ENCODE measurements at places on chromosomes 16 and 17.

- DNase-seq, result no peak
These were observed 365.3 kb upstream of the CCL2 start for GRCh38 chr17:33889766-33890165.

DNA sequence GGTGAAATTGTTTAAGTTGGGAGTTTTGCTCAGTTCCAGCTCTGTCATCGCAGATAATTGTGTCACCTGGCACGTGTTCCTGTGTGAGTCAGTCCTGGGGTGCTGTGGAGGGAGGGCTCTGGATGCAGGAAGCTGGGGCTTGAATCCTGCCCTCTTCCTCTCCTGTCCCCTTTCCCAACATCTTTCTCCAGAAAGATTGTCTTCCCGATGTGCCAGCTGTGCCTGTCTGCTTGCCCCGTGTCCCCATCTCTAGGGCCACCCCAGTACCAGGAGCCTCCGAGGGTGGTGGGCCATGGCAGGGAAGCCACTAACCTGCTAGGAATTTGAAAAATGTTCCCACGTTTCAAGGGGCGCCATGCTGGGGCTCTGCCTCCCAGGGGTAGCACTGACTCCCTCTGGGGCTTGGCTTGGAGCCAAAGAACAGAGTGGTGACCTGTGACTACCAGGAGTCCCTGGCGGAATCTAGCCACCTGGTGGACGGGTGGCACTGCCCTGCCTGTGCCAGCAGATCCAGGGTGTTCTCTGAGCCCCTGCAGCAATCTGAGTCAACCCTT is 198.1 kb downstream of the ENGASE start:
- DNase-seq, result no peak

DNA sequence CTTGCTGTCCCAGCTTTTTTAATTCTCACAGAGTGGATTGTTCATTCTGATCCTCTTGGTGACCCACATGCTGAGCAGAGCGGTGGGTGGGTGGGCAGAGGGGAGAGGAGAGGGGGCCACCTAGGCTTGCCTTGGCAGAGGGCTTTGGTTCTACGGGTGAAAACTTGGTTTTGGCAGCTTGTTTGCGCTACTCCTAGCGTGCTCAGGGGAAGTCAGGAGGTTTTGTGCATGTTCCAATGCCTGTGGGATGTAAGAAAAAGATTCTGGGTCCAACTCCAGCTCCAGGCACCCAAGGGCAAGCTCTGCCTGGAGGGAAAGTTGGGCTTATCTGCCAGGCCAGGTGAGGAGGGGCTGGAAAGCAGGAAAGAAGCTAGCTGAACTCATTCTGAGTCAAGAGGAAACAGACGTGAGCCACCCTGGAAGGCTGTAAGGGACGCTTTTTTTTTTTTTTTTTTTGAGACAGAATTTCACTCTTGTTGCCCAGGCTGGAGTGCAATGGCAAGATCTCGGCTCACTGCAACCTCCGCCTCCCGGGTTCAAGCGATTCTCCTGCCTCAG is 169.1 kb downstream of the WSCD1 start:
- DNase-seq, result no peak

- no peak for DNase-seq
These were observed 6.3 kb downstream of the OSBPL7 start for GRCh38 chr17:47815106-47815918.

GRCh38 chr16:88692861-88693260 is 6.6 kb upstream of the SNAI3 start:
- no peak for DNase-seq

- no peak for DNase-seq
These were observed 15.3 kb upstream of the TNS4 start for GRCh38 chr17:40516581-40517285.

DNA sequence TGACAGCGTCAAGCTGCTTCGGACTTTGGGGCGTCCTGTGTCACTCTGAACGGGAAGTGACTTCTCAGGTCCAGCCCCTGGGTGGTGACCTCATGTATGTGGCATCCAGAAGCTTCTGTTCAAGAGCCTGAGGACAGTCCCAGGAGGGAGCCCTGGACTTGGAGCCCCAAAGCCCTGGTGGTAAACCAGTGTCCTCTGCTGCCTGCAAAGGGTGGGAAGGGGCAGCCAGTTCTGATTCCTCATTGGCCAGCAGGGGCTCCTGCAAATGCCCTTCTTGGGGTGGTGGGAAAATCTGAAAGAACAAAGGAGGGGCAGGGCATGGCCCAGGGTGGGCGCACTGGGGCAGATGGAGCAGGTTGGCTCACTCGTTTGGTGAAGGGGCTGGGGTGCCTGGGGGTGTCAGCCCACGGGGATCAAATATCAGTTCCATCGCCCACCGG is 1.6 kb downstream of the OSGIN1 start:
- DNase-seq, result peak; percentile 61

DNA sequence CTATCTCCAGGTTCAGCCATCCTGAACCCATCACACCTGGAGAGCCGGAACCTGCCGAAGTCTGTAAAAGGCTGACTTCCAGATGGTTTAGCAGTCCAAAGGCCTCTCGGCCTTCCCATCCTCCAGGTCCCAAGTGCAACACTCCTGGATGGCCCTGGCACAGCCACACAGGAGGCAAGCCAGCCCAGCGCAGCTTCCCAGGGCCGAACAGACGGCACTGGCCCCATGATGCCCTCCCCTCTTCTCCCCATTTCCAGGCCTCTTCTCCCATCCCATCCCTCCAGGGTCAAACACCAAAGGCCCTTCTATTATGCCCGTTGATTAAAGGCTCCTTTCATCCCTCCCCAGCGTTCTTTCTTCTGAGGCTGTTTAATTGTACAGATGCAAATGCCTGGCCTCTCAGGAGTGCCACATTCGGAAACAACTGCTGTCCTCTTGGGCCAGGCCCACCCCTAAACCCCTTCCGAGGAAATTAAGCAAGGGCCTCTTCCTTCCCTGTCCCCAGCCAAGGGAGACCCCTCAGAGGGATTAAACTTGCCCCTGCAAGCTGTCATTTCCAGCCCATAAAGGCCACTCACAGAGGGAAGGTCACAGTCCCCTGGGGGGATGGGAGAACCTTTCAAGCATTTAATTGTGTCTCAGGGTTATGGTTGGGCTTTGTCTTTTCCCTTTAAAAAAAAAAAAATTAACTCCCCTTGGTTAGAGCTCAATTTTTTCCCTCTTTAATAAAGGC is 30.8 kb downstream of the AXIN2 start:
- no peak for DNase-seq

DNA sequence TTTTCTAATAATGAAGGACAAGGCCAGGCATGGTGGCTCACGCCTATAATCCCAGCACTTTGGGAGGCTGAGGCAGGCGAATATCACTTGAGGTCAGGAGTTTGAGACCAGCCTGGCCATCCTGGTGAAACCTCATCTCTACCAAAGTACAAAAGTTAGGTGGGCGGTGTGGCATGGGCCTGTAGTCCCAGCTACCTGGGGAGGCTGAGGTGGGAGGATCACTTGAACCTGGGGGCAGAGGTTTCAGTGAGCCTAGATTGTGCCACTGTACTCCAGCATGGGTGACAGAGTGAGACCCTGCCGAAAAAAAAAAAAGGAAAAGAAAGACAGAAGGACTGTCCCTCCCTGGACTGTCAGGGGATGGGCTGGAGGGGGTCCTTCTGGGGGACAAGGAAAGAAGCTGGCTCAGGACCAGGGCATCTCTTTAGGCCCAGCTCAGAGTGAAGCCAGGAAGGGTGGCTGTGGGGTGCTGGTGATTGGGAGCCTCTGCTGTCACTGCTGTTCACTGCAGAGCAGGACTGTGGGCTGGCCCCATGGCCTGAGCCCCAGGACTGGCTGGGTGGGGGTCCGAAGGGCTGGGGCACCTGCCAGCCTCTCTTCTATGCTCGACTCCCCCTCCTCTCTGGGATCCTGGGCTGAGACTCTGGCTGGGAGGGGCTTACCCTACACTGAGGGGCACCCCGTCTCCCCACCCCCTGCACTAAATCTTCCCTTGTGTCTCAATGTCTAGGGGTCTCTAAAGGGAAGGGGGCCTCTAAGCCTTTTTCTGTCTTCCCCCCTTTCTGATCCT is 909 bp upstream of the ARHGAP23 start:
- DNase-seq, result no peak

GRCh38 chr17:8869114-8869815 is 1.8 kb upstream of the PIK3R6 start:
- no peak for DNase-seq

GRCh38 chr16:83966153-83966696 is 1.8 kb upstream of the NECAB2 start:
- DNase-seq, result no peak

DNA sequence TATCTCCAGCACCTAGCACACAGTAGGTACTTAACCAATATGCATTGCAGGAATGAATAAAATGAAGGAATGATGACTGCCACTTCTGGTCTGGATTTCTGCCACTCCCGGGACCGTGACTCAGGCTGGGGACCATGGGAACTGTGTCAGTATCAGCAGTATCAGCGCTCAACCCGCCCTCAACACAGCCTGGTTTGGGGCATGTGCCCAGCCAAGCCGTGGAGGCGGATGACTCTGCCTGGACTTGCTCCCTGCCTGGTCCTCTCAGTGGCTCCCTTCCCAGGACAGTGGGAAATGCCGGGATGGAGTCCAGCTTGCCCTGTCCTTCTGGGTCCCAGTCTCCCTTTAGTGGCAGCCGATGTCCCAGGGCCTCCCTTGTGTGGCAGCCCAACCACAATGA is 55.1 kb downstream of the SRCIN1 start:
- DNase-seq, result peak; percentile 57

DNA sequence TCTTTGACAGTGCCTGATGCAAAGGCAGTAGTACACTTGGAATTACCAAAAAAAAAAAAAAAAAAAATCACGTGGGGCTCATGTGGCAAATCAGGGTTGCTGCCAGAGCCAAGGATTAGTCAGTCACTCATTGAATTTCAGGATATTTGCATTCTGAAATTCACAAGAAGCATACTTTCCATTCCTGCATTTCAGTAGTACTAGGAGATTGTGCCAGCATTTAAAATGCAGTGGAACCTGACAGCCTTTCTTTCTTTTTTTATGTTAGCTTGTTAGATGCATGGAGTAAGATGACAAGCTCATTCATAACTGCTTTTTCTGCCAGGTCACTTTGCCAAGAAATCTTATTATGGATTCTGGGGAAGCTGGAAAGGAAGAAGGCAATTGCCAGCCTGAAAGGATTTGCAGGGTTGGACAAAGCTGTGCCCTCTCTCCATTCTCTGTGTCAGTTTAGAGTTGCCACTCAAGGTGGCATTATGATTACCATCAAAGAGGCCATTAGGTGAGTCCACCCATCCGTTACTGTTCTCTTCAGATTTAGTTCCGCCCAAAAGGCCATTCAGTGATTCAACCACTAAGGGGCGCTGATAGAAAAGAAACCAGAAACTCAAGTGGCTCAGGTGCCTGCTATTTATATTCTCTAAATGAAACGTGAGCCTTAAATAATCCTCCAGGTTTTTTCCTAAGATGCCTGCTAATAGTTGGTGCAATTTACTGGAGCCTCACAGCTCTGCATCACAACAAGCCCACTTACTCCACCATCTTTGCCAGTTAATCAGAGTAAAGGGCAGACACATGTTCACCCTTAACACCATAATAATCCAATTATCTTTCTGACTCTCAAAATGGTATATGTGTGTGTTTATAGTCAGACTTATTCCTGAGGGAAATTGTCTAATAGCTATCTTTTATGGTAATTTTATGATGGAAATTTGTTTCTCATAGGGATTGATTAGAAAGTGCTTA is 59.0 kb downstream of the TANGO6 start:
- DNase-seq, result peak; percentile 87

DNA sequence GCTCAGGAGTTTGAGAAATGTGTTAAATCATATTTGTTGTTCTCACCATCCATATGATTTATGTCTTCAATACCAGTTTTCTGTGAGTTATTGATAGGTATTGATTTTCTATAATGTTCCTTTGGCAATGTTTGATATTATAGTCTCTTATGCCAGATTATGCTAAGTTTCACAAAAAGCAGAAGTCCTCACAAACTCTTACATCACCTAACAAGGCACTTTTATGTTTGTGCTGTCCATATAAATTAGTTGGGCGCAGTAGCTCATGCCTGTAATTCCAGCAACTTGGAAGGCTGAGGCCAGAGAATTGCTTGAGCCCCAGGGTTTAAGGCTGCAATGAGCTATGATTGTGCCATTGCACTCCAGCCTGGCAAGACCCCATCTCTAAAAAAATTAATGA is 12.6 kb upstream of the UQCRC2 start:
- DNase-seq, result no peak

- peak; percentile 75 for DNase-seq
These were observed 48.2 kb upstream of the MEIOC start for GRCh38 chr17:44607836-44608690.

DNA sequence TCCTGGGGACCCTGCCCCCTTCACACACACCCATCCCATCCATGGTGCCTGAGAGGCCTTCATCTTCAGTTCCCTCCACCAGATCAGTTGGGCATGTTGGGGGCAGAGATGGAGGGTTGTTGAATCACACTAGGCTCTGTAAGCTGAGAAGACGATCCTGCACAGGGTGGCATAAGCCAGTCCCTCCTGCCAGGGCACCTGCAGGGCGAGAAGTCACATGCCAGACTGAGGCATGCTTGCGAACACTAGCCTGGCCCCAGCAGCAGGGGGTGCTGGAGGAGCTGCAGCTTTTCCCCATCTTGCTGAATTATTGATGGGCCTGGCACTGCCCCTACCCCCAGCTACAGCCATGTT is 6.1 kb upstream of the TBX2 start:
- no peak for DNase-seq

DNA sequence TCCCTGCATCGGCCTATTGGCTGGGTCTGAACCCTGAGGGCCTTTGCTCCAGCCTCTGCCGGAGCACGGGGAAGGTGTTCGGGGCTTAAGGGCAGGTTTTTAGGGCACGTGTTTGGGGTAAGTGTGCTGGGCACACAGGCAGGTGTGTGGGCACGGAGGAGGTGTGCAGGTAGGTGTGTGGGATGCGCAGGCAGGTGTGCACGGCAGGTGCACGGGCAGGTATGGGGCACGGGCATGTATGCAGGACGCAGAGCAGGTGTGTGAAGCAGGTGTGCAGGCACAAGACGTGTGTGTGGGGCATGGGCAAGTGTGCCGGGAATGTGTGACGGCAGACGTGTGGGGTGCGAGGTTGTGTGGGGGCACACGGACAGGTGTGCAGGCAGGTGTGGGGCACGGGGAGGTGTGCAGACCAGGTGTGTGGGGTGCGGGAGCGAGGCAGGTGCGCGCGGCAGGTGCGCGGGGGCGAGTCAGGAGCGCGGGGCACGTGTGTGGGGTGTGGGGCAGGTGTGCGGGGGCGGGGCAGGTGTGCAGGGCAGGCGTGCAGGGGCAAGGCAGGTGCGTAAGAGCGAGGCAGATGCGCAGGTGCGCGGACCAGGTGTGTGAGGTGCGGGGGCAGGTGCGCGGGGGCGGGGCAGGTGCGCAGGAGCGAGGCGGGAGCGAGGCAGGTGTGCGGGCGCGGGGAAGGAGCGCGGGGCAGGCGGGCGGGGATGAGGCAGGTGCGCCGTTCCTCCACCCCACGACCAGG is 28.6 kb upstream of the METRNL start:
- no peak for DNase-seq

GRCh38 chr16:50428116-50428515 is 59.3 kb upstream of the BRD7 start:
- no peak for DNase-seq

- DNase-seq, result no peak
These were observed 401 bp downstream of the ARL16 start for GRCh38 chr17:81683208-81683583.

- no peak for DNase-seq
These were observed 8.6 kb downstream of the SGCA start for GRCh38 chr17:50174444-50174843.

All from fibroblast of gingiva (primary cell).